T-cell (primary cell): ENCODE measurements at places on chromosomes 2 and 18.

DNA sequence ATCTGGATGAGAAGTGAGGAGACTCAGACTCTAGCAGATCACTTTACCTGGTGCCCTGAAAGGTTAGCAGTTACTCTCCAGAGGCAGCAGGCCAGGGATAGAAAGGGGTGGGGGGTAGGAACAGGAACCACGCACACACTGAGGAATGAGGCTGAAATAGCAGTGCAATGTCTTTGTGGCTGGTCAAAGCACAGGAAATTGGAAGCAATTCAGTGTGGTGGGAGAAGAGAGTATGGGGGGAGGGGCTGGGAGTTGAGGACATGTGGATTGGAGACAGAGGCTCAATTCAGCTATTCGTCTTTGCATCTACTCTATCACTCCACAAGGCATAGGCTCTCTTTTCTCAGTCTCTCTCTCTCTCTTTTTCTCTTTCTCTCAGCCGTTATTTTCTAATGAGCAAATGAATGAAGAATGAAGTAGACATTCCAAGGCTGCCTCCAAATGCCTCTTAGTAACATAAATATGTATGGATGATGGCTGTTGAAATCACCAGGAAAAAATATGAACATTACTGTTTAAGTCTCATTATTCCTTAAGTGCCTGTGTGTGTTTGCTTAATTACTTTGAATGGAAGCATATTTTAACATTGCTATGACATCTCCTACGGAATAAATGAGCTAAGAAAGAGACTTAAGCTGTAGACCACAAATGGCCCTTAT lies 979.4 kb downstream of the TSN start:
- no peak for DNase-seq

GRCh38 chr2:174680221-174680620 lies 82.6 kb upstream of the WIPF1 start:
- no peak for DNase-seq

GRCh38 chr2:200345975-200346374 lies 39.5 kb downstream of the SPATS2L start:
- DNase-seq, result no peak

DNA sequence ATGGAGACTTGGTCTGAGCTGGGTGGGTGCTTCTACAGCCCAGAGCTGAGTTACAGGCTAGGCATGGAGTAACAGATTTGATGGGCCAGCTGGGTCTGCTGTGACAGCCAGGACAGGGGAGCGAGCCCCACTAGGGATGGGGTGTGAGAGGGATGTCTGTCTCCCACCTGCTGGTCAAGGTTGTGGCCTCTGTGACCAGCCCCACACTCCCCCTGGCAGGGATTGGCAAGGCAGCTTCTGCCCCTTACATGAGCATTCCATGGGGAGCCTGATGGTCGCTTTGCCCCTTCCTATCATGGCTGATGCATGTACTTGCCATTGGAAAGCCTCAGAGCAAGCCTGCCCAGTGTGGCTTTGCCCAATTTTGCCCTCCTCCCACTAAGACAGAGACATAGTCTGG lies 162.0 kb upstream of the FIGN start:
- DNase-seq, result no peak

GRCh38 chr2:61100801-61101200 lies 35.1 kb downstream of the SANBR start:
- no peak for DNase-seq

- DNase-seq, result no peak
Observed at GRCh38 chr2:37912056-37912455, 13.0 kb upstream of the RMDN2 start.

- DNase-seq, result no peak
Observed at GRCh38 chr18:36402765-36403396, 105.4 kb downstream of the FHOD3 start.

DNA sequence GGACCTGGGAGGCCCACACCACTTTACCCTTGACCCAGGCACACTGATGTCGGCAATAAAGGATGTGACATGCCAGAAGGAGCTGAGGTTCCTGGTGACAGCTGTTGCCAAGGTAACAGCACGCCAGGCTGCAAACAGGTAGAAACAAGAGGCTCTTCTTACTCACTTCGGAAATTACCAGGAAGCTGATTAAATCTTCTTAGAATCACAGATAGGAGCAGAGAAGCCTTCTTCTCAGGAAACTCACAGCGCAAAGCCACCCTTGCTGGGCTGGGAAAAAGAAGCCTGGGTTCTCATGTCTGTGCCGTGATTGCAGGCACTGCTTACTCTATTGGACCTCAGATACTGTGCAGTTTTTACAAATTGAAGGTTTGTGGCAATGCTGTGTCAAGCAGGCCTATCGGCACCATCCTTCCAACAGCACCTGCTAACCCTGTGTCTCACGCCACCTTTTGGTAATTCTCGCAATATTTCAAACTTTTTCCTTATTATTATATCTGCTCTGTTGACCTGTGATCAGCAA lies 61.0 kb upstream of the TAF1B start:
- DNase-seq, result no peak

GRCh38 chr2:210584834-210585233 lies 28.4 kb downstream of the CPS1 start:
- no peak for DNase-seq

- DNase-seq, result no peak
Observed at GRCh38 chr2:23445450-23445868, 60.5 kb downstream of the KLHL29 start.

- no peak for DNase-seq
Observed at GRCh38 chr18:57048351-57048750, 98.5 kb upstream of the BOD1L2 start.
